ENCODE measurements at places on chromosomes 13 and 19.
A peak's percentile ranks its signal among the peaks of the same experiment; 100 is the strongest.

GRCh38 chr19:46206682-46207081 lies 22.9 kb upstream of the IGFL1 start:
- DNase-seq = no peak

- DNase-seq = no peak
Measured at GRCh38 chr13:73065665-73066340, 7.0 kb downstream of the KLF5 start.

DNA sequence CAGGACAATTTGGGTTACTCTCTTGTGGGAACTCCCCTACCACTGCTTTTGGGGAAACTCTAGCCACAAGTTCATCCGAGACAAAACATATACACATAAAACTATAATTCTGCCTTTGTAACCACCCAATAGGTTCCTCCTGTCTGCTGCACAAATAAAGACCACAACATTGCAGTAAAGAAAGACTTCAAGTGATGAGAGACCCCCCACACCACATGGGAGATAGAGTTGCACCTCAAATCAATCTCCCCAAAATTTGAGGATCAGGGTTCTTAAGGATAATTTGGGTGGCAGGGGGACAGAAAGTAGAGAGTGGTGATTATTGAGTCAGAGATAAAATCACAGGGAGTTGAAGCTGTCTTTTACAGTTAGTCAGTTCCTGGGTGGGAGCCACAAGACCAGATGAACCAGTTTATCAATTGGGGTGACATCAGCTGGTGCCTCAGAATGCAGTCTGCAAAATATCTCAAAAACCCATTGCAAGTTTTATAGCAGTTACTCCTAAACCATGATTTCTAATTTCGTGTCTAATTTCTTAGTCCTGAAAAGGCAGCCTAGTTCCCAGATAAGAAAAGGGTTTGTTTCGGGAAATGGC lies 1348.5 kb downstream of the PCDH9 start:
- no peak for DNase-seq

DNA sequence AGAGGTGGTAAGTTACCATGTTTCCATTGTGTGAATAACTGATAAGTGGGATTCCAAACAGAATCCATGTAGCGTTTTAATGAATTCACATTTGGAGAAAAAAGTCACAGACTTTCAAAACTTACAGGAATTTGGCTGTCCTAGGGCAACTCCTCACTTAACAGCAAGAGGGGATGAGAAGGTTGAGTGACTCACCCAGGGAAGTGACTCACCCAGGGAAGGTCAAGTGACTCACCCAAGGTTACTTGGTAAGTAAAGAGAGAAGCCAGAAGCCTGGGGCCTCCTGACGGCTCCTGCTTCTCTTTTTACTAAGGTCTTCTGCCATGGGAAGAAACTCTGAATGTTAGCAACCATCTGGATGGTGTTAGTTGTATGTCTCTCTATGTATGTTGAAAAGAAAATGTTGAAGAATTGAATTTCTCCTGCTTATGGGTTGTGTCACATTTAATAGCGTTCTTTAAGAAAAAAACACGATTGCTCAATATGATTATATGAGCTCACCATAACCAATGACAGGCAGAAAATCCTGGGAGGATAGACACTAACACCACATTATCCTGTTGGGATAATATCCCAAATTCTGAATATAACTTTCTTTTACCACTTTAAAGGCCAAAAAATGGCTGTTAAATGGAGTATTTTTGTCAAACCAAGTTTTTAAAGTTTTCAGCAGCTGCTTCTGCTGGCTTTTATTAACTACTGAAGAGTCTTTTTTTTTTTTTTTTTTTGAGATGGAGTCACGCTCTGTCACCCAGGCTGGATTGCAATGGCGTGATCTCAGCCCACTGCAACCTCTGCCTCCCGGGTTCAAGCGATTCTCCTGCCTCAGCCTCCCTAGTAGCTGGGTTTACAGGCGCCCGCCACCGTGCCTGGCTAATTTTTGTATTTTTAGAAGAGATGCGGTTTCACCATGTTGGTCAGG lies 195.6 kb downstream of the GGACT start:
- DNase-seq = peak; percentile 59

GRCh38 chr13:20503088-20504083 lies 22.3 kb downstream of the CRYL1 start:
- no peak for DNase-seq

- DNase-seq = no peak
Measured at GRCh38 chr19:49020931-49021895, 2.9 kb downstream of the CGB3 start.

- DNase-seq = no peak
Measured at GRCh38 chr13:49395451-49395865, 48.4 kb downstream of the CAB39L start.

GRCh38 chr13:109642358-109642757 lies 144.0 kb downstream of the IRS2 start:
- no peak for DNase-seq

DNA sequence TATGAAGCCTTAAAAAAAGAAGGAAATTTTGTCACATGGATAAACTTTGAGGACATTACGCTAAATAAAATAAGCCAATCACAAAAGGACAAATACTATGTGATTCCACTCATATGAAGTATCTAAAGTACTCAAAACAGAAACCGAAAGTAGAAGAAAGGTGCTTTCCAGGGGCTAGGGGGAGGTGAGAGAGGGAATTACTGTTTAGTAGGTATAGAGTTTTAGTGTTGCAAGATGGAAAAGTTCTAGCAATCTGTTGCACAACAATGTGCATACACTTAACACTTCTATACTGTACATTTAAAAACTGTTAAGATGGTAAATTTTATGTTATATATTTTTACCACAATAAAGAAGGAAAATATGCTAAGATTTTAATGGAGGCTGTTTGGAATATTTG lies 83.0 kb downstream of the POLR1D start:
- DNase-seq = no peak

DNA sequence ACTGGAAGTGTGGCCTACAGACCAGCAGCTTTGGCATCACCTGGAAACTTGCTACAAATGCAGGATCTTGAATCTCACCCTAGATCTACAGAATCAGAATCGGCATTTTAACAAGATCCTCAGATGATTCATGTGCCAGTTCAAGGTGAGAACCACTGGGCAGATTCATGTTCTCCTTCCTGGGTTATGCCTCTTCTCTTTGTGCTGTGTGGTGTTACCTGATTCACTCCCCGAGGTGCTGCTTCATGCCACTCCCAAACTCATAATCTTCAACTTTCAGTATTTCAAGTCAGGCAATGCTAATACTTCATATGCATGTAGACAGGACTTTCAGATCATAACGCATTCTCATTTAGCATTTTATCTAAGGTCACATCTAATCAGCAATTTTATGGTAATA lies 427.7 kb downstream of the FOXO1 start:
- no peak for DNase-seq

- no peak for DNase-seq
Measured at GRCh38 chr19:35085947-35086346, 29.7 kb upstream of the FXYD3 start.

GRCh38 chr13:51380269-51380668 lies 40.8 kb downstream of the SERPINE3 start:
- no peak for DNase-seq

- DNase-seq = peak; percentile 76
Measured at GRCh38 chr19:42284066-42284501, 15.0 kb downstream of the CIC start.

GRCh38 chr13:36839981-36840380 lies 21.0 kb downstream of the RFXAP start:
- DNase-seq = no peak

DNA sequence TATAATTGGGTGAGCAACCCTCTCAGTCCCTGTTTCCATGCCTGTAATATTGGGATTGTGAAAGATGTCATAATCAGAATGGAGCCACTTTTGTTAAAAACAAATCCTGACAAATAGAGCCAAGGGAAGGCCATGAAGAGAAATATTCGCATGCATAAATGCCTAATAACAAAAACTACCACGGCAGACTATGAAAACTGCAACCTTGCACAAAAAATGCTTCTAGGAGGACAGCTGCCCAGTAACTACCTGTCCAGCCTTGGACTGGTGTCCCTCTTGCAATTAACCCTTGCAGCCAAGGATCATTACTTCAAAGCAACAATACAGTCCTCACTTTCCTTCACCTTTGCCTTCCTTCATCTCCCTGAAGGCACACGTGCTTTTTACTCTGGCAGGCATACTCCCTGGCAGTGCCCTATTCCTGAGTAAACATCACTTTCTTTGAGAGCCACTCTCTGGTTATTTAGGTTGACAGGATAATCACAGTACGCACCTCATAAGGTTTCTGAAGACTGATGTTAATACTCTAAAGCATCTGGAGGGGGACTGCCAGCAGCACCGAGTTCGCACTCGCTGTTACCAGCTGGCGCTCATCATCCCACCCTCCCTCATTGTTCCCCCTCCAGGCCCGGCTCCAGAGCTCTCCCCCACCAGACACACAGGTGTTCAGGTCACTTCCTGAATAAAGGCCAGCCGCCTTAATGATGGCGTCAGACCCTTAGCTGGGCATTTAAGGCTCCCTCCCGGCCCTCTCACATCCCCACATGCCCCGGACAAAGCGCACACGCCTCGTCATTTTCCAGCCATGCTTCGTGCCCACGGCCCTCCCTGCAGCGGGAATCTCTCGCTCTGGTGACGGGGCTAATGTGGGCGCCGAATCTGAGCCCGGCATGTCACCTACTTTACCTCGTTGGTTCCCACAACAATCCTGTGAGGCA lies 57.3 kb downstream of the CDADC1 start:
- DNase-seq = no peak

DNA sequence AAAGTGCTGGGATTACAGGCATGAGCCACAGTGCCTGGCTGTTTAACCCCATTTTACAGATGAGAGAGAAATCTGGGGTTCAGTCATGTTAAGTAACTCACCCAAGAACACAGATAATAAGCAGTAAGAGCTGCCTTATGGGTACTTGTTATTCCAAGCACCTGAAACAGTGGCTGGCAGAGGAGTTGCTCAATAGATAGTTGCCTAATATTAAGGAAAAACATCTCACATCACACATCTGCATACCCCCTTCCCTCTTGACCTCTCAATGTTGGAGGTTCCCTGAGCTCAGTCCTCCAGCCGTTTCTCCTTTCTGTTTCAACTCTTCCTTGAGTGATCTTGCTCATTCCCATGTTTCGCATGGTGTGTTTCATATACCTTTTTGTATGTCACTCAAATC lies 401.9 kb downstream of the KLF12 start:
- DNase-seq = no peak

DNA sequence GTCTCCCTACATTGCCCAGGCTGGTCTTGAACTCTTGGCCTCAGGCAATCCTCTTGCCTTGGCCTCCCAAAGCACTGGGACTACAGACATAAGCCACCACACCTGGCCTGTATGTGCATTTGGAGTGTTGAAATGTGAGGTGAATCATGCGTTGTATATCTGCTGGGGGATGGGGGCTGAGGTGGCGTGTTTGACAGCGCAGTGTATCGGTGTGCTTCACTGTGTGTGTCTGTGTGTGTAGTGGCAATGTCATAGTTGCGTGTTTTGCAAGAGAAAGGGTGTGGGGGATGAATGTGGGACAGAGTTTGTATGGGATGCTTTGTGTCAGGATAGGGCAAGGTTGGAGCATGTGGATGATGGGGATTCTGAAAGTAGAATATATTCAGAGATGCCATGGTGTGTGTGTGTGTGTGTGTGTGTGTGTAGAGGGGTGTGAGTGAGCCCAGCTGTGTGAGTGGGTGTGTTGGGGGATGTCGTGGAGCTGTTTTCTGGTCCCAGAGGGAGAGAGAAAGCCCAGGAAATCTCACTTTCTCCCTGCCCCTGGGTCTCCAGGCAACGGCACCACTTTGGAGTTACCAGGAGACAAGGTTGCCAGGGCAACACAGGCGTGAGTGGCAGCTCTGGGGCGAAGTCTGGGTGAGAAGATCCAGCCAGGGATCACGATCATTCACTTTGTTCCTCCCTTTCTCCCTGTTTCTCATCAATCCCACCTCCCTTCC lies 1.1 kb upstream of the SWSAP1 start:
- DNase-seq = peak; percentile 76

- no peak for DNase-seq
Measured at GRCh38 chr13:20550799-20551198, 16.2 kb upstream of the IFT88 start.

GRCh38 chr13:77865622-77866021 lies 53.0 kb downstream of the EDNRB start:
- no peak for DNase-seq

- DNase-seq = peak; percentile 12
Measured at GRCh38 chr13:99417201-99418102, 83.8 kb upstream of the TM9SF2 start.

GRCh38 chr13:70380809-70381208 lies 272.6 kb upstream of the KLHL1 start:
- no peak for DNase-seq

DNA sequence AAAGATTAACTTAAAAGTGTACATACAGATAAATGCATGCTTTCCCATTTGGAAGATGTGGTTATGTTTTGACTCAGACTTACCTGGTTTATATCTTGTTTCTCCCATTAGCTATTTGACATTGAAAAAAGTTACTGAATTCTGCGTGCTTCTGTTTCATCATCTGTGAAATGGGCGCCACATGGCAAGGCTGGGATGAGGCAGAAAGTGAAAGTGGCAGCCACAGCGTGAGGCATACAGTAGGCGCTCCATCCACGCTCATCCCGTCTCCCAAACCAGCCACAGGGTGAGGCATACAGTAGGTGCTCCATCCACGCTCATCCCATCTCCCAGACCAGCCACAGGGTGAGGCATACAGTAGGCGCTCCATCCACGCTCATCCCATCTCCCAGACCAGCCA lies 14.0 kb upstream of the TMEM255B start:
- DNase-seq = no peak

DNA sequence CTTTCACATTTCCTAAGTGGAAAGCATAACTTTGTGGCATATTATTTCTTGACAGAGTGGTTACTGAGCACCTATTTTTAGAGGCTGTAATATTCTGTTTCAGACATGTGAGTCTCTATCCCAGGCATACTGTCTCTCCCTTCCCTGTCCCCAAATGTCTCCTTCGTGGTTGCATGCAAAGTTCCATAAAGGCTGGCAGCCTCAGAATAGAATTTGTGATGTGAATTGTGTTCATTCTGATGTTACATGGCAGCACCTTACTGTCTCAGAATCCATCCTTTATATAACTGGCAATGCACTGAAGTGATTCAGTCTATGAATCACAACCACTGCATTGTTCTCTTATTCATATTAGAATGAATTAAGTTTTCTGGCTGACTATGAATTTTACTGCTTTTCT lies 89.0 kb upstream of the SLC7A1 start:
- DNase-seq = no peak

DNA sequence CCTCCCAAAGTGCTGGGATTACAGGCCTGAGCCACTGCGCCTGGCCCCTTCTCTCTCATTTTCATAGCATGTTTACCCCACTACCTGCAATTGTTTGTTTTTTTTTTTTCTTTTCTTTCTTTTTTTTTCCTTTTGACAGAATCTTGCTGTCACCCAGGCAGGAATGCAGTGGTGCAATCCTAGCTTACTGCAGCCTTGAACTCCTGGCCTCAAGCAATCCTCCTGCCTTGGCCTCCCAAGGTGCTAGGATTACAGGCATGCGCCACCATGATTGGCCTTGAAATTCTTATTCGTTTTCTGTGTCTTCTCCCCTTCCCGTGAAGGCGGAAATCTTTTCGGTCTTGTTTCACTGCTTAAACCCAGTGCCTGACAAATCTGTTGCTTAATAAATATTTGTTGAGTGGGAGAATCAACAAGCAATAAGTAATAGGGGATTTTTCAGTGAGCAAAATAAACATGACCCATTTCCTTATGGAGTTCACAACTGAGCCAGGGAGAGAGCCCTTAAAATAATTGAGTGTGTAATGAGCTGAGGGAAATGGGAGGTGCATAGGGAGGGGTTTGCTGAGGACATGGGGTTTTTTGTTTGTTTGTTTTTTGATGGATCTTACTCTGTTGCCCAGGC lies 1.8 kb upstream of the INSR start:
- no peak for DNase-seq

Data from testis (tissue), 5 donors.